ENCODE measurements at places on chromosomes 5 and 9.

- H3K27me3 ChIP-seq: no peaks in the 10 kb centered on the region
- H3K4me1 ChIP-seq: no peaks in the 10 kb centered on the region
- no peak for DNase-seq
- no peak overlapping the region for H3K27ac ChIP-seq
- no peaks in the 10 kb centered on the region for H3K36me3 ChIP-seq
These were observed 15.1 kb downstream of the SLCO6A1 start for GRCh38 chr5:102483736-102484135.

GRCh38 chr9:2241461-2241835 lies 226.3 kb downstream of the SMARCA2 start:
- peak; percentile 78 for DNase-seq
- no peaks in the 10 kb centered on the region for H3K27me3 ChIP-seq
- peak overlapping the region; percentile 99 for H3K27ac ChIP-seq
- H3K4me1 ChIP-seq: peaks cover 14% of the 10 kb centered on the region
- peak overlapping the region; percentile 96 for H3K4me3 ChIP-seq

- DNase-seq: no peak
- peaks cover 4% of the 10 kb centered on the region for H3K4me1 ChIP-seq
- H3K27ac ChIP-seq: no peak overlapping the region
- no peaks in the 10 kb centered on the region for H3K36me3 ChIP-seq
- no peaks in the 10 kb centered on the region for H3K27me3 ChIP-seq
These were observed 310.5 kb downstream of the DMAC1 start for GRCh38 chr9:7489036-7489435.

GRCh38 chr5:10485142-10485795 lies 43.6 kb downstream of the ROPN1L start:
- H3K4me3 ChIP-seq: peak overlapping the region; percentile 28
- peak; percentile 47 for DNase-seq
- no peaks in the 10 kb centered on the region for H3K36me3 ChIP-seq
- H3K27me3 ChIP-seq: peaks cover 11% of the 10 kb centered on the region

- no peak for DNase-seq
- H3K4me1 ChIP-seq: peaks cover 14% of the 10 kb centered on the region
- H3K36me3 ChIP-seq: no peaks in the 10 kb centered on the region
- H3K27ac ChIP-seq: peak overlapping the region; percentile 76
- peaks cover 7% of the 10 kb centered on the region for H3K27me3 ChIP-seq
These were observed 1.4 kb downstream of the ZFR start for GRCh38 chr5:32443145-32443540.

GRCh38 chr5:89950234-89950633 lies 459.3 kb downstream of the CETN3 start:
- H3K4me1 ChIP-seq: no peaks in the 10 kb centered on the region
- H3K36me3 ChIP-seq: no peaks in the 10 kb centered on the region

- no peaks in the 10 kb centered on the region for H3K36me3 ChIP-seq
- no peaks in the 10 kb centered on the region for H3K4me1 ChIP-seq
- H3K27me3 ChIP-seq: no peaks in the 10 kb centered on the region
- H3K27ac ChIP-seq: no peak overlapping the region
- no peak overlapping the region for H3K4me3 ChIP-seq
- DNase-seq: no peak
These were observed 47.9 kb downstream of the LRRC70 start for GRCh38 chr5:62626534-62626933.

DNA sequence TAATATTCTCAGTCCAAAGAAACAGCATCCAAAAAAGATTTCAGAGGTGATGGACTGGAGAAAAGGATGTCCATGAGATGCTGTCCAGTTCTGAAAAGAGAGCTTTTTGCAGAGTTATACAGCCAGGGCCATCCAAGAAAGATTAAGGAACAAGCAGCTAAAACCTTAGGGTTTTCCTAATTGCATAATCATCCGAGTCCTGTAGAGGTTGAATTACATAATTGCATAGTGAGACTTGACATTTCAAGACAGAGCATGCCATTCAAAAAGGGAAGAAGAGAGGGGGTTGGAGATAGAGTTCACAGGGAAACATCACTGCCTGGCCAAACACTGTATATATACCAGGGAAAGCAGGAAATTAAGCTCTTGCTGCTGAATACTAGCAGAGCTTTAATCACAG lies 1729.2 kb upstream of the WWC1 start:
- no peaks in the 10 kb centered on the region for H3K27me3 ChIP-seq
- no peak overlapping the region for H3K27ac ChIP-seq
- no peak for DNase-seq

DNA sequence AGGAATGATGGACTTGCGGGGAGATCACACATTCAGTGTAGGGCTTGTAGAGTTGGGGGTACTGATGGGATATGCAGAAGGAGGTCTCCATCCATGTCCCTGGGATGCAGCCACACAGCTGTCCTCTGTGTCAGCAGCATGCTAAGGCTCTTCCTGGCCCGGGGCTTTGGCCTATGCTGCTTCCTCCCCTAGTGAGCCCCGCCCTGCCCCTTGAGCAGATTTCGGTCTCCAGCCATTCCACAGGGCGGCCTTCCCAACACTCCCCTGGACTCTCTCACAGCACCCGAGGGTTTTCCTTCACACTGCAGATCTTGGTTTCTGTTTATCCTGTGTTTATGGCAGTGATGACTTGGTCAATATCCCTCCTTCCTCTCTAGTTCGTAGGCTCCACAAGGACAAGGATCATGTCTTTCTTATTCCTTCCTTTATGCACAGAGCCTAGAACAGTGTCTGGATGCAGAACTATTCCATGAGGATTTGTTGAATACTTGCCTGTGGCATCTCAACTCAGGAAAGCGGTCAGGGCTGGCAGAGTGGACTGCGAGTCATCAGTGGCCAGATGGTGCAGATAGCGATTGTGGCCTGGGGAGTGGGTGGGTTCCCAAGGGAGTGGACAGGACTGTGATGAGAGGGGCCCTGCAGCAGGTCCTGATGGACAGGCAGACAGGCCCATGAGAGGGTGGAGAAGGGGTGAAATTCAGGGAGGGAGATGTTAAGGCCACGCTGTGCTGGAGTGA lies 114.2 kb downstream of the RGS3 start:
- peak; percentile 12 for DNase-seq
- peaks cover 23% of the 10 kb centered on the region for H3K27me3 ChIP-seq
- no peaks in the 10 kb centered on the region for H3K36me3 ChIP-seq
- H3K4me3 ChIP-seq: peak overlapping the region; percentile 14

- peak overlapping the region; percentile 91 for H3K4me3 ChIP-seq
- H3K36me3 ChIP-seq: peaks cover 6% of the 10 kb centered on the region
- peak overlapping the region; percentile 46 for H3K27ac ChIP-seq
- peaks cover 33% of the 10 kb centered on the region for H3K4me1 ChIP-seq
- peaks cover 15% of the 10 kb centered on the region for H3K27me3 ChIP-seq
These were observed 752 bp upstream of the GLRX start for GRCh38 chr5:95823218-95823737.

DNA sequence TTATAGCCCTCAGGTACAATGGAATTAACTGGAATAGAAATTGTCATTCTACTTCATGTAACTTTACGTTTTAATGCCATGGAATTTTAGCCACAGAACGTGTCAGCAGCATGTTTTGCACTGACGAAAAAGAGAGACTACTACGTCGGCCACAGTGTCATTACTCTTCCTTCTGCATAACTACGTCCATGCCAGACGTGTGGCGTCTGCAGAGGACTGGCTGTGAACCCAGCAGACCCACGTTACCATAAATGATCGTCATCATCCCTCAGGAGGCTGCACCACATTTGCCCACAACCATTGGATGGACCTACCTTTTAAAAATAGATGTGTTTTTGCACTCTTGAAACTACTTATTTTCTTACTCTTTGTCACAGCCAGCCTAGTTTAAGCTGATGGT lies 63.8 kb upstream of the ATG10 start:
- no peak for DNase-seq
- peaks cover 5% of the 10 kb centered on the region for H3K4me1 ChIP-seq
- H3K27me3 ChIP-seq: no peaks in the 10 kb centered on the region
- no peak overlapping the region for H3K4me3 ChIP-seq

GRCh38 chr9:1238407-1238806 lies 188.2 kb downstream of the DMRT2 start:
- H3K4me1 ChIP-seq: no peaks in the 10 kb centered on the region
- no peak for DNase-seq
- H3K27ac ChIP-seq: no peak overlapping the region
- H3K27me3 ChIP-seq: no peaks in the 10 kb centered on the region
- no peaks in the 10 kb centered on the region for H3K36me3 ChIP-seq
- H3K4me3 ChIP-seq: no peak overlapping the region

GRCh38 chr9:21729648-21730047 lies 72.8 kb upstream of the MTAP start:
- H3K36me3 ChIP-seq: no peaks in the 10 kb centered on the region
- H3K4me1 ChIP-seq: no peaks in the 10 kb centered on the region
- H3K4me3 ChIP-seq: no peak overlapping the region
- DNase-seq: no peak
- H3K27ac ChIP-seq: no peak overlapping the region

DNA sequence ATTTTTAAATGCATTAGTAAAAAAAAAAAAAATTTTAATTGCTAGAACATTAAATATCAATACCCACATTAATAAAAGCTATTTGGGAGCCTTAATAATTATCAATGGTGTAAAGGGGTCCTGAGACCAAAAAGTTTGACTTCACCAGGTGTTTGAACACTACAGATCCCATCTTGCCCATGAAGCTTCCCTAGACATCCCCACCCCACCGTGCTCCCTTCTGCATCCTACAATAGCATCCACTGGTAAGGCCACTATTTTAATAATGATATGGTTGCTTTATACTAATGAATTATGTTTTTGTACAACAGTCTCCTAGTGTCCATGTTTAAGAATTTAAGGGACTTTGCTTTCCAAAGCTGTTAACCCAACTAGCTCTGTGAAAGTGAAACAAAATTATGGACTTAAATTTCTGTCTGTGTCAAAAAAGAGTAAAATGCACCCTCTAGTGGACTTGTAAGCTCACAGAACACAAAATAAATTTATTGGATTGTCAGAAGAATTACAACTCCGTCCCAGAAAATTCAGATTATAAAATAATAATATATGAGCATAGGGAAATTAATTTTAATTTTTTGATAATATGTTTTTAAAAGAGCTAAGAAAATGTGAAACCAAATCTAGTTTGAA lies 76.0 kb downstream of the ARL15 start:
- H3K27me3 ChIP-seq: no peaks in the 10 kb centered on the region
- H3K36me3 ChIP-seq: no peaks in the 10 kb centered on the region
- no peak overlapping the region for H3K4me3 ChIP-seq
- peaks cover 2% of the 10 kb centered on the region for H3K4me1 ChIP-seq
- no peak for DNase-seq

DNA sequence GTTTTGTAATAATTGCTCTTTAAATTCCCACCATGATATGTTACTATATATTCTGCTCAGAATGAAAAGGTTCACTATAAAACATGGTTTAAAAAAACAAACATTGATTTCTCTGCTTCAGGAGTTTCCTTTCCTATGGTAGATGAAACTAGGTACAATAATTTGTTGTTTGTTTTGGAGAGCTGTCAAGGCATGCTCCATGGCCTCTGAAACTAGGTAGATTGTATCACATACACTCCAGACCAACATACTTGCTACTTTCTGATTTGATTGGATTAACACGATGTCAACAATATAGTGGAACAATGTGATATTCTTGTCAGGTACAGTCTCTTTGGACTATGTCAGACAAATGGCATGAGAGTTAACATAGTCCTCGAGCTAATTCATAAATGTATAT lies 452.7 kb upstream of the CDH9 start:
- no peaks in the 10 kb centered on the region for H3K36me3 ChIP-seq
- H3K27me3 ChIP-seq: no peaks in the 10 kb centered on the region
- H3K4me3 ChIP-seq: no peak overlapping the region
- DNase-seq: no peak
- no peak overlapping the region for H3K27ac ChIP-seq

DNA sequence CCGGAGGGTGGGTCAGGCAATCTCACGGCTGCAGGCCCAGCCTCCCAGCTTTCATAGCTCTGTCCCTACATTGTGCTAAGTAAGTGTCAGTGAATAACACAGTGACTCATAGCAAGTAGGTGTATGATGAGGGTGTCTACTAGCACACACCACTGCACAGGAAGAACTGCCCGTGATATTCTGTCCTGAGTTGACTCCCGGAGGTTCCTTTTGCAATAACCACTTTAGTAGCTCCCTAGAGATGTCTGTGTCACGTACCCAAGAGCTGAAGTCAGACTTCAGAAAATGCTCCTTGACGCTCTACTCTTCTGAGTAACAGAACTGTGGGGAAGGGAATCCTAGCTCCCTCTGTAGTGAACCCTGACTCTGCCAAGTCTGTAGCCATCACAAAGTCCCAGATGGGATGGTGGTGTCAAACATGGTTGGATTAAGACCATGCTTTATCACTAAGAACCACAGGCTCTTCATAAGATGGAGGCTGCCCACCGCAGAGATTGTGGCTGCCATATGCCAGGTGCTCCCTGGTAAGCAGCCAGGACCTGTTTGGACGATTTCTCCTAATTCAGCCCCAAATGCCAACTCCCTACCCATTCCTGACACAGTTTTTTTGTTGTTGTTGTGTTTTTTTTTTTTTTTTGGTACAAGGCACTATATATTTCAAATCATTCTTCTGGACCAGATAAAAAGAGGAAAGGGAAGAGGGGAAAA lies 352.6 kb upstream of the PANK3 start:
- H3K4me3 ChIP-seq: no peak overlapping the region
- no peak overlapping the region for H3K27ac ChIP-seq
- no peaks in the 10 kb centered on the region for H3K27me3 ChIP-seq
- no peaks in the 10 kb centered on the region for H3K36me3 ChIP-seq
- no peak for DNase-seq
- no peaks in the 10 kb centered on the region for H3K4me1 ChIP-seq

DNA sequence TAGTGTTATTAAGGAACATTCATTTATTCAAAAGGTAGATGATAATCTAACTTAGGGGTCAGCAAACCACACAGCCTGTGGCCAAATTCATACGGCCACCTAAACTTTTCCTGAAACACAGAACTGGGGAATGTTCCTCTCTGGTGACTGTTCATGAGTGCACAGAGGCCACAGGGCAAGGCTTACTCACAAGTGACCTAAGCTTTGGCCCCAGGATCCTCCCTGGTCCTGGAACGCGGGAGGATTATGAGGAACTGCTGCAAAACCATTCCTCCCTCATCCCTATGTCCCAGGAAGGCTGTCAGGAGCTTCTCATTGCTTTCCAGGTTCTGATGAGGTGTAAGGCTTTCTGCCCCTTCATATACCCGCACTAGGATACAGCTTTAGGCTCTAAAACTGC lies 397.6 kb downstream of the SEMA5A start:
- no peaks in the 10 kb centered on the region for H3K4me1 ChIP-seq
- no peak overlapping the region for H3K27ac ChIP-seq
- H3K36me3 ChIP-seq: peaks cover 8% of the 10 kb centered on the region
- H3K27me3 ChIP-seq: peaks cover 1% of the 10 kb centered on the region

DNA sequence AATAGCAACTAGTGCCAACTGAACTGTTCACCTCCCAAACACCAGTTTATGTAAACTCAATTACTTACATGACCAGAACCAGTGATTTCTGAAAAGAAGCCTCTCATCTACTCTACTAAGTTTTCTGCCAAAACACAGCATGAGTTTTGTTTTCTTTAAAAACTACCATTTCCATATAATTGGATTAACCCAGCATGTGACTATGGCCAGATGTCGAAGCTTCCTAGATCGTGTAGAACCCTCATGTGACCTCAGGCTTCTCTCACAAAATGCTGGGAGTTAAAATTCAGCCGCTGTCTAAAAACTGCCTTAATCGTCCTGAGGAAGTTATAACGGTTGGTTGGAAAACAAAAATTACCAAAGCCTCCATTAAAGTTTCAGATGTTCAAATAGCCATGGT lies 303.5 kb downstream of the IRX1 start:
- H3K27me3 ChIP-seq: no peaks in the 10 kb centered on the region
- no peak overlapping the region for H3K4me3 ChIP-seq
- H3K4me1 ChIP-seq: peaks cover 7% of the 10 kb centered on the region
- no peak for DNase-seq
- peak overlapping the region; percentile 40 for H3K27ac ChIP-seq
- H3K36me3 ChIP-seq: no peaks in the 10 kb centered on the region
